ENCODE measurements at places on chromosomes 5 and 9.

DNA sequence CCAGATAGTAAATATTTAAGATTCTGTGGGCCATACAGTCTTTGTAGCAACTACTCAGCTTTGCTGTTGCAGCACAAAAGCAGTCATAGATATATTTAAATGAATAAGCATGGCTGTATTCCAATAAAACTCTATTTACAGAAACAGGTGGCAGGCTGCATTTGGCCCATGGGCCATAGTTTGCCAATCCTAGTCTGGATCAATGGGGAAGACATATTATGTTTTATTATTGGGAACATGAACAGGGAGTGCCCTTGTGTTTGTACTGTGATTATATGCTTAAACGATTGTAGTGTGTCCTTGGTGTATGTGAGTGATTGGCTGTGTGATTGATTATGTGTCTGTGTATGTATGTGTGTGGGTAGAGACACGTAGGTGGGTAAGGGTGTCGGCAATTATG is 12.0 kb upstream of the CCL27 start:
- DNase-seq: no peak

GRCh38 chr9:71218774-71219173 is 97.4 kb upstream of the TRPM3 start:
- DNase-seq: no peak

GRCh38 chr5:36369219-36369690 is 67.6 kb upstream of the RANBP3L start:
- no peak for DNase-seq

DNA sequence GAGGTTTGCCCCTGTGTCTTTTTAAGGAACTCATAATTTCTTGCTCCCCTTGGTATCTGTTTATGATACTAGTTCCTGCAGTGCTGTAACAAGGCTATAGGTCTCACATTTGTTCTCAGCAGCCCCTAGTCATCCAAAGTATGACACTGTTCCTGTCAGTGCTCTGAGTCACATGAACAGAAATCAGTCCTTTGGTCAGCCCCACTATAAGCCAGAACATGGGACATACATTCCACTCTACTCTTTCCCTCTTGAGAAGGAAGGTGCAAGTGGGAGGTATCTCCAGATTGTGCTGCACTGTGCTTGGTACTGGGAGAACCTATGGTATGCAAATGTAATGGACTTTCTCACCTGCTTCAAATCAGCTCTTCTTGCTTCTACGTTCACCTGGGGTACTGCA is 87.0 kb downstream of the IARS1 start:
- no peak for DNase-seq

DNA sequence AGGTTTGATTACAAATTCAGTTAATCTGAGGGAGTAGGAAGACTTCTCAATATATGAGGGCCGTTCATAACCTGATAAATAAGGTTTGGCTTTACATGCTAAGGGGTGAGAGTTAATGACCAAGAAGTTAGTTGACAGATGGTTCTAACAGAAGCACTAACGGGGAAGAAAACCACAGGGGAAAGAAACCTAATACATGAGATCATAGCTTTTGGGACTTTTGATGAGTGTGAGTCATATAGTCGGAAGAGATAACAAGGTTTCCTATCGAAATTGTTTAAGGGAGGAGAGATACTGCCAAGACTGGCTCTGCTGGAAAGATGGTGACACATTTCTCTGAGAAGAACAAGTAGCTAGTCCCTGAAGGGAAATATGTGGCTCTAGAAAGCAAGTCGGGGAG is 140.1 kb downstream of the COX7C start:
- no peak for DNase-seq

GRCh38 chr9:122684851-122685250 is 9.9 kb downstream of the OR1L3 start:
- no peak for DNase-seq

DNA sequence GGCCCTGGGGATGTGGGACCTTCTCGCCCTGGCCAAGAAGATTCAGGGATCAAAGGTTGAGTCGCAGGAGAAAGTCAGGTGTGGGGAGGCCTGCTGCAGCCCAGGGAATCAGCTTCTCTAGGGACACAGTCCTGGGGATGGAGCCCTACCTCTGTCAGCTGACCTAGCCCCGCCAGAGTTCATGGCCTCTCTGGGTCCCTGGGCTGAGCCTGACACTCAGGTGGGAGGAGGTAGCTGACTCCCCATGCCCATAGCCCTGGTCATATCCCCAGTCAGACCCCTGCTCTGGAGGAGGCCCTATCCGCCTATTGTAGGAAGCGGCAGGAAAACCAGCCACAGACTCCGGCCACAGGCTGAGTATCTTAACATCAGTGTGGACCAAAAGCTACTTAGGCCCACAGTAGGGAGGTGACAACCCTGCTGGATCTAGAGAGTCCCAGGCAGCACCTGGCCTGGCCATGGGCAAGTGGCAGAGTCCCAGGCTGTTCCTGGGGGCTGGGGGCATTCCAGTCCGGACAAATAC is 15.0 kb upstream of the MRNIP start:
- DNase-seq: no peak

DNA sequence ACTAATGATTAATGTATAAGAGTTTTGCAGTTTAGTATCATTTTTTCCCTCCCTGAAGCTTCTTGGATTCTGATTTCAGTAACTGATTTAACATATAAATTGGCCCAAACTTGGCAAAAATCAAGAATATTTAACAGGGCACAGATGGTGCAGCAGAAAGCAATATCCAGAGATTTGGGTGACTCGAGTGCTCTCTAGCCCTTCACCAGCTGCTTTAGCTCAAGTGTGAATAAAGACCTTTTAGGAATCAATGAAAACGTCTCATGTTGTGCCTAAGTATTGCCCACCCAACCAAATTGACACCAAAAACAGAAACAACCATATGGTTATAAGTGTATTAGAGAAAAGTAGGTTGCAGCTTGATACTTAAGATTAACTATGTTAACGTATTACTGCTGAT is 933.4 kb upstream of the PTPRD start:
- no peak for DNase-seq

DNA sequence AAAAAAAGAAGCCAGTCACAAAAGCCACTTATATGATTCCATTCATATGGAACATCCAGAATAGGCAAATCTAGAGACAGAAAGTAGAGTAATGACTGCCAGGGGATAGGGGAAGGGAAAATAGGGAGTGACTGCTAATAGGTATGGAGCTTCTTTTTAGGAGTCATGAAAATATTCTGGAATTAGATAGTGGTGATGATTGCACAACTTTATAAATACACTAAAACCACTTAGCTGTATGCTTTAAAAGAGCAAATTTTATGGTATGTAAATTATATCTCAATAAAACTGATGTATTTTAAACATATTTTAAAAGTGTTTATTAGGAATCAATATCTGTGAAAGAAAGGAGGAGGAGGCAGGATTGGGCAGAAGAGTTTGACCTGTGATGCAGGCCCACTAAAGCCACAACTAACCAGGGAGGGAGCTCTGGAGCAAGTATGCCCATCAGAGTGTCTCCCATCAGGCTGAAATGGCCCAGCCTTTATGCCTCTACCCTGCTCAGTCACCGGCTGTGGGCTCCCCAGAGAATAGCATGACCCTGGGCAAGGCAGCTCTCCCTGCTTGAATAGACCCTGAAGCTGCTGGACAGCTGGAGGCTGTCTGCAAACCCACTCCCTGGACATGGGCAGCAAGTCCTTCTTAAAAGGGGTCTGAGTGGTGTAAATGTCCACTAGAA is 96.0 kb upstream of the SLC44A1 start:
- no peak for DNase-seq

DNA sequence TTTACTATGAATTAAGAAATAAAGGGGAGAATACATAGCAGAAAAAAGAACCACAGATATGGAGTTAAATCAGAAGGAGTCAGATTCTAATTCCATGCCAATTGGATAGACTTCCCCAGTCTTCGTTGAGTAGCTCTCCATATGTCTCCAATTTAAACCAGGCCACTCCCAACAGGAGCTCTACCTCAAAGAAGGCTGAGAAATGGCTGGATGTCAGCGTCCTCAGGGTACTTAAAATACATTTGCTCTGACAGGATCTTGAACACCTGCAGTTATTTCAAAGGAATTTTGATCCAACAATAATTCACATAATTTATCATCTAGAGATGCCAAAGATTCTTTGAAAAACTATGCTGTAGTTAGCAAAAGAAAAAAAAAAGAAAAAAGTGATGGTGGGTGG is 133.9 kb upstream of the FBN2 start:
- DNase-seq: no peak

- DNase-seq: no peak
Measured at GRCh38 chr5:76269259-76269931, 133.7 kb upstream of the IQGAP2 start.

DNA sequence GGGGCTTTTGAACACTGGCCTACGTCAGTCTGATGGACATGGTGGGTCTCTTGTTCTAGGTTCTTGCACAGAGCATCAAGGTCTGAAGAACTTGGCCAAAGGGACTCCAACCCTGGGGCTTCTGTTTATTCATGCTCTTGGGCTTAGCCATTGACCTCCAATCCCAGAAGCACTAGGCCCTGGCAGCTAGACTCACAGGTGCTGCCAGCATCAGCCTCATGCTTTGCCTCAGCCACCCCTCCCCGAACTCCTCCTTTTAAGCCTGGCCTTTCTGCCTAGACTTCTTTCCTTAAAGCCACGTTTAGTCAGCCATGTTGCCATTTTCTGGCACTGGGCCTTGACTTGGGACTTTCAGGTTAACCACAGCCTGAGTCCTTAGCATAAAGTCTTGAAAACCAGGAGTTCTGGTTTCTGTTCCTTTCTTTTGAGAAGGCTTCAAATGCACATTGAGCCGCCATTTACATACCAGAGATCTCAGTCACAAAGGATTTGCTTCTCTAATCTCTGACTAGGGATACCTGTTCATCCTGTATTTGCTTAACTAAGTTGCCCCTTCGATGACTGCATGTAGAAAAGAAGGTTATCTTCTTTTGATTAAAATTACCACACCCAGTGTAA is 54.7 kb downstream of the ANGPTL2 start:
- DNase-seq: no peak

- DNase-seq: no peak
Measured at GRCh38 chr5:171773106-171773505, 12.5 kb upstream of the SMIM23 start.

DNA sequence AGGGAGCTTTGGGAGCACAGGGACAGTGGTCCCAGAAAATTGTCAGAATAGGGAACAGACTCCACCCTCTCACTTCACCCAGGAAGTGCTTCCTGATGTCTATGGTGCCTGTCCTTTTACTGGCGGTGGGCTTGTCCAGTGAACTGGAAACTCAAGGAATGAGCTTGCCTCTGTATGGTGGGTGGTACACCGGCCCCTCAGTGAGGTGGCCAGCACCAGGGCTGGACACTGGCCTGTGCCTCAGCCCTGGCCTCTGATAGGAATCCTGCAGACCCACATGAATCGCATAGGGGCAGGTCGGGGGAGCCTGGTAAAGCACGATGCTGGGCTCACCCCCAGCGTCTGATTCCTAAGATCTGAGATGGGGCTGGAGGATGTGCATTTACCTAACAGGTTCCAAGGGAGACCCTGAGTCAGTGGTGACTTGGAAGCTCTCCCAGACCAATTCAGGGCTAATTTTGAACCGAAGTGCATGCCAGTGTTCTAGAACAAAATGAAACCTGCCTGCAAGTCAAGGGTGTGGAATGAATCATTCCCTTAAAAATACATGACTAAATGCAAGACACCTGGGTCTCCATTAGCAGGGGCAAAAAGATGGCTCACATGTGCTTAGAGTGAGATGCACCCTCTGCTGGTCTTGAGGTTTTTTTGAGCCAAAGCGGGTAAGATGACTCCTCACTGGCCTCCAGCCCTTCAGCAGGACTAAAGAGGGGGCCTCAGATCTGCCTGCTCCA is 178.3 kb downstream of the HSPA4 start:
- DNase-seq: no peak

DNA sequence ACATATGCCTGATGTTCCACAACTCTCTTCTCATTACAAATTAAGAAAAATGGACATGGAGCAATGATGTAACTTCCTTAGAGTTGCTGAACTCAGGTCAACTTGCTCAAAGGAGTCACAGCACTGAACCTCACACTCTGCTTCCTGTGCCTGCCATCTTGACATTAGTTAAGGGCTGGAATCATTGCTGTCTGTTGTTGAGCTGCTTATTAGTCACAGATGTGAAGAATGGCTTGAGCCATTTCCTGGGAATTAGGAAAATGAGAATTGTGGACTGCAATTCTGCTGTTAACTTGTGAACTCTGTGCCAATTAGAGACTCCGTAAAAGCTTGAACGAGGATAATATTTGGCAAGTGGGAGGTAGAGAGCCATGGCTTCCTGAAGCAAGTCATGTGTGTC is 212.0 kb downstream of the ADAMTS12 start:
- DNase-seq: no peak

- DNase-seq: no peak
Measured at GRCh38 chr9:4661611-4662010, 483 bp upstream of the PLPP6 start.

DNA sequence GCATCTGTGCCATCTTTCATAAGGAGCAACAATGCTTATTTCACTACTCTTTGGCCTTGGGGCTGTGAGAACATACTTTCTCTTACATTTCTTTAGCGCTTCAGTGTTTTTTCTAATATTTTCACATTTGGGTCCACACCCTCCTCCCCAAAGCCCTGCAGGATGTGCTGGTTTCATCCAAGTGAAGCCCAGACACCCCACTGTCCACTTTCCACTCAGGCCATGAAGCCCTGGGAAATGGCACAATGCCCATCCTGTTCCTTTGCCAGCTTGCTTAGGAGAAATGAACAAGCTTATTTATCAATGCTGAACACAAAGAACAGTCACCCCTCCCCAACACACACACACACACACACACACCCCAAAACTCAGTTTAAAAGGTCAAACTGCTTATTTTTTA is 17.3 kb upstream of the TMOD1 start:
- no peak for DNase-seq

GRCh38 chr9:36988848-36989247 is 45.2 kb downstream of the PAX5 start:
- no peak for DNase-seq

GRCh38 chr9:71249729-71250317 is 128.4 kb upstream of the TRPM3 start:
- no peak for DNase-seq

DNA sequence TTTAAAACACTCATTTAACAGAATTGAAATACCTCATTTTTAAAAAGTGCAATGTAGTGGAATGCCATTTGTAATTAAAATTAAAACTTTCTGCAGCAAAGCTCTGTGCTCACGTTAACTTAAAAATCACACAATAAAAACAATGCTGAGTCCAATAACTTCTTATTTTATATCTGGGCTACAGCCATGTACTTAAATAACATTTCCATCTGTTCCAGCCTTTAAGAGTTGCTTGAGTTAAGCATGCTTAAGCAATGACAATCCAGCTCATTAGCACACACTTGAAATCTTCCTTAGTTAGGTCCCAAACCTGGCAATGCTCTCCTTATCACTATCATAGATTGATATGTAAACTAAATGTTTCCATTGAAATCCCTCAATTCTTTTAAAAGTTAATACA is 132.3 kb upstream of the CDH12 start:
- no peak for DNase-seq

DNA sequence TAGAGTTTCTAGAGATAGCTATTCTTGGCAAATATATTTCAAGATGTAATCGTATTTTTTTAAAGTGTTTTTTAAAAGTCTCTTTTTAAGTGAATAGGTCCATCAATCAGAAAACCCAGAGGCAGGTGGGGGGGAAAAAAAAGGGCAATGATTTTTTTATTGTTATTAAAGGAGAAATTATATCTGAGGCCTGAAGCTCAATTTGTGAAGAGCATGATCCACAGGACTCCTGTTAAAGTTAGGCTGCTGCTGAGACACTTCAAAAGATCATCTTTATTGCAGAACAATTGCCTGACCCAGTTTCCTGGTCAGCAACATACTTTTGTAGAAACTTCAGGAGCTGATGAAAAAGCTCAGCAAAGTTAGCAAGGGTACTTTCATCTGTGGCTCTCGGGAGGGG is 326.2 kb downstream of the RASEF start:
- DNase-seq: no peak

GRCh38 chr5:57163553-57164006 is 10.3 kb upstream of the GPBP1 start:
- no peak for DNase-seq

Data from effector memory CD4-positive, alpha-beta T cell (primary cell).